ENCODE measurements at places on chromosomes 3 and 15.

- DNase-seq, result no peak
Observed at GRCh38 chr3:64571982-64572381, 115.8 kb downstream of the ADAMTS9 start.

- no peak for DNase-seq
Observed at GRCh38 chr3:178802259-178802658, 266.0 kb downstream of the KCNMB2 start.

GRCh38 chr15:25863111-25863967 is at the start of gene ATP10A:
Gene ATP10A, minus strand, starts transcription at chr15:25863327. Its CDS starts 231 bp downstream, at chr15:25863096.
- no peak for DNase-seq

- no peak for DNase-seq
Observed at GRCh38 chr3:70919091-70919490, 606.7 kb upstream of the MDFIC2 start.

DNA sequence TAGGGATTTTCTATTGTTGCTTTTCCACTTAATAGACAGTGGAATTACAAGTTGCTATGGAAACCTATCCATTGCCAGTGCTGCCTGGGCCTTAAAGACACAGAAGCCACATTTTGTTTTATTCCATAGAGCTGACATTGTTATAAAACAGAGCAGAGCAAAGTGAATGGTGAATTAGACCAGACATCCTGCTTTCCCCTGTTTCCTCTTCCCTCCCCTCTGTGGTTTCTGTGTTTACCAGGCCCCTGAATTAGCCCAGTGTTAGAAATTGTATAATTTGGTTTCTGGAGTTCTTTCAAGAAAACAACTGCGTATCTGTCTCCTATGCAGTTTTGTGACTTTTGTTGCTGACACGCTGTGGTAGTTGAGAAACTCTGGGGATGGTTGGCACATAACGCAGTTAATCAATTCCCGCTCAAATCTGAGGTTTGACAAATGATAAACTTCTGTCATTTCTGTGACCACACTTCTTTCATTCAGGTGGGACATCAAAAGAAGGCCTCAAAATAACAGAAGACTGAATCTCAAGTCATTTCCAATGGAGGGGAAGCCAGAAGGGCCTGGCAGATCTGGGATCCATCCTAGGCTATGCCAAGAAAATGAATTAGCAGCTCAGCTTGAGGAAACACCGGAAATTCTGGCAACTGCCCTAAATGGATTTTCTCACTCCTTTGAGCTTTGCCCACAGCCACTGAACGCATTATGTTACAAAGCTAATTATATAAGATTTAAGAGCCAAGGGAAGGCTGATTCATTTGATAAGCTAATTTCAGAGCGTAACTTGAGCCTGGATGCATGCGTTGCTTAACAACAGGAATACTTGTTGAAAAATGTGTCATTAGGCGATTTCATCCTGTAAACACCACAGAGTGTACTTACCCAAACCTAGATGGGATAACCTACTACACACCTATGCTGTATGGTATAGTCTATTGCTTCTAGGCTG is 46.9 kb downstream of the NR1D2 start:
- DNase-seq, result no peak

- DNase-seq, result no peak
Observed at GRCh38 chr15:66739287-66739686, 37.3 kb downstream of the SMAD6 start.

- no peak for DNase-seq
Observed at GRCh38 chr3:168476360-168476980, 380.7 kb upstream of the GOLIM4 start.

- no peak for DNase-seq
Observed at GRCh38 chr3:17579289-17580031, 163.0 kb downstream of the TBC1D5 start.
